Osteocyte (in vitro differentiated cells): ENCODE measurements at places on chromosomes 11 and 22. TPM values are rescaled to one million over a fixed set of nuclear protein-coding genes. Genes with fewer than 3 reads are reported as not detected.

The PMM1 gene
- 49.7 and 49.8 TPM in 2 replicates for total RNA-seq

The KRTAP5-11 gene
- not detected in 2 replicates for total RNA-seq

- DNase-seq = no peak
- H3K4me1 ChIP-seq = peaks cover 24% of the 10 kb centered on the region
- H3K27ac ChIP-seq = no peak overlapping the region
- no peak overlapping the region for H3K4me3 ChIP-seq
- no peaks in the 10 kb centered on the region for H3K36me3 ChIP-seq
- H3K27me3 ChIP-seq = no peaks in the 10 kb centered on the region
Observed at GRCh38 chr11:33940538-33940815, 48.6 kb upstream of the LMO2 start.

DNA sequence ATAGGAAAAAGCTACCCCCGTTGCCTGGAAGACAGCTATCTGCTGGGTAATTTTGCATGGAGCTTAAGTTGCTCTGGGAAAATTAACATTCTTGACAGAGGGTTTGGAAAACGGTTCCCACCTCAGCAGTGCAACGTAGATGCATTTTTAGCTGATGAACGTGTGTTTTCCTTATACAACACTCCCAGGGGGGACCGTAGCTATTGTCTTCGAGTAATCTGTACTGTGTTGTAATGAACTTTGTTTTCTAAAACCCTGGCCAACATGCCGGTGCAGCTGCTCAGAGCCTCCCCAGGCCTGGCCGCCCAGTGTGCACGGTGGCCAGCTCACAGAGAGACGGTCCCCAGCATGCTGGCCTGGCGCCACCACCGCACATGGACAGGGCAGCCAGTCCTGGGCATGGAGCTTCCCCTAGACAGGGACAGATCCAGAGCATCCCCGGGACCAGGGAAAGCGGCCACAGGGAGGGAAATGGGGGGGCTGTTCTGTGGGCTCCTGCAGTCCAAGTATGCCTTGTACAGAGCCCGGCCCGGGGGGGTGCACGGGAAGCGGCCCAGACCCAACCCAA is 2.2 kb downstream of the TNNT3 start:
- no peaks in the 10 kb centered on the region for H3K27me3 ChIP-seq
- H3K4me3 ChIP-seq = no peak overlapping the region
- H3K36me3 ChIP-seq = no peaks in the 10 kb centered on the region
- DNase-seq = no peak
- H3K27ac ChIP-seq = no peak overlapping the region

DNA sequence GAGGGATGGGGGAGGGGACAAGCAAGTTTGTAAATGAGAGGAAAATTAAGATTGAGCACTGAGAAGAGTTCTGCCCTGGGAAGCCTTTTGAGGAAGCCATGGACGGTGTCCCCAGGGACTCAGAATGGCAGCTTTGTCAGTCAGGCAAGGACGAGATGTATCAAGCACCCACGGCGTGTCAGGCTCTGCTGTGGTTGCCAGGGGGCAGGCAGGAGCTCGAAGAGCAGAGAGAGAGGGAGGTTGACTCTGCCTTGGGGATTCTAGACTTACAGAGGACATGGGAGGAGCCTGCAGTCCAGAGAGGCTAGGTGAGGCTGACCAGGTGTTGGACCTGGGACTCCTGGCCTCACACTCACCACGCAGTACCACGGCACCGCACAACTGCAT is 29.1 kb upstream of the SYT7 start:
- no peak overlapping the region for H3K4me3 ChIP-seq
- no peak for DNase-seq
- no peak overlapping the region for H3K27ac ChIP-seq
- H3K36me3 ChIP-seq = peaks cover 3% of the 10 kb centered on the region
